ENCODE measurements at places on chromosomes 4 and X.
A peak's percentile ranks its signal among the peaks of the same experiment; 100 is the strongest.

GRCh38 chr4:108674356-108674977 lies 24.1 kb downstream of the OSTC start:
- DNase-seq = no peak

- DNase-seq = no peak
Observed at GRCh38 chr4:154781126-154781982, at the start of gene RBM46. Gene RBM46 (plus strand): TSS chr4:154781272. CDS start chr4:154796753, 15,481 bp downstream.

DNA sequence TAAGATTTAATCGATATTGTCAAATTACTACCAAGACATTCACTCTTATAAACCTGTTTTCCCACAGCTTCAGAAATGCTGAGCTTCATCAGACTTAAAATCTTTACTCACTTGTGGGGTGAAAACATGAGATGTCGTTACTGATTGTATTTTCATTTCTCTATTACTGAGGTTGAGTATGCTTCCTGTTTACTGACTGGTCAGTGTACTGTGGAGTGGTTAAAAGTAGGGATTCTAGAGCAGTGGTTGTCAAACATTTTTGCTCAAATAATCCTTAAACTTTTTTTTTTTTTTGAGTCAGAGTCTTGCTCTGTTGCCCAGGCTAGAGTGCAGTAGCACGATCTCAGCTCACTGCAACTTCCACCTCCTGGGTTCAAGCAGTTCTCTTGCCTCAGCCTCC lies 50.3 kb downstream of the NSUN7 start:
- DNase-seq = no peak

DNA sequence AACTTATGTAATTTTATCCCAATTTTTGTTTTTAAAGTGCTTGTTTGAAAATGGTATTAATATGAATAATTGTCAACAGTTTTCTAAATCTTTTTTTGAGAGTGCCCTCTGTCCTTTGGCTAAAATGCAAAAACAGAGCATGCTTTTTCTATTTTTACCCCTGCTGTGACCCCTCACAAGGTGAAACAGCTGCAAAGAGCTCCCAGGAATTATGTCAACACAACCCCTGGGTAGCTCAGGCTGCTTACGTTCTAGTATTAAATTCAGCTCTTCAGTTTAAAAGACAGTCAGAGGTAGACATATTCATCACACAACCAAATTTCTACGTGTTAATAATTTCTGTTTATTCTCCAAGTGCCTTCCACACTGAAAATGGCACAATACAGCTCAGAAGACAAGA lies 367.5 kb downstream of the PRDM5 start:
- no peak for DNase-seq

DNA sequence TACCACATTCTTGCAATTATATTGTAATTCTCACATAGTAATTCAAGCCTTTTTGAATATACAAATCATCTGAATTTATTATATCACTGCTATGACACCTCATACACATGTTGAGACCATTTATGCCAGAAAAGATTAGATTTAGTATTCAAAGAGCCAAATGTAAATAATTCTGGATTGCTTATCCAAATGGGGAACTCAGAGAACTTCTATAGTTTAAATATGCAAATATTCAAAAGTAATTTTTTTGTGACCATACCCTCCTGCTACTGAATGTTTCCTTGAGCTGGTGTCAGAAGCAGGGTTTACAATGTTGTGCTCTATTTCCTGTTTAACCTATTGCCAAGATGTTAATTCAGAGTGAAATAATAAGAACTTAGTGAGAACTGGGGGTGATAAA lies 372.2 kb downstream of the TRIML1 start:
- DNase-seq = no peak

DNA sequence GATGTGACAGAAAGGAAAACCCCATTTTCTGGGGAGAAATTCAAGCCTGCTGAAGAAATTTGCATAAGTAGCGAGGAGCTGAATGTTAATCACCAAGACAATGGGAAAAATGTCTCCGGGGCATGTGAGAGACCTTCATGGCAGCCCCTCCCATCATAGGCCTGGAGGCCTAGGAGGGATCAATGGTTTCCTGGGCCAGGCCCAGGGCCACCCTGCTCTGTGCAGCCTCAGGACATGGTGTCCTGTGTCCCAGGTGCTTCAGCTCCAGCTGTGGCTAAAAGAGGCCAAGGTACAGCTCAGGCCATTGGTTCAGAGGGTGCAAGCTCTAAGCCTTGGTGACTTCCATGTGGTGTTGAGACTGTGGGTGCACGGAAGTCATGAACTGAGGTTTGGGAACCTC lies 31.2 kb downstream of the ETDB start:
- DNase-seq = no peak

- no peak for DNase-seq
Observed at GRCh38 chr4:101355246-101355645, 7.9 kb upstream of the PPP3CA start.

GRCh38 chr4:173242466-173243250 lies 74.0 kb downstream of the GALNT7 start:
- no peak for DNase-seq

GRCh38 chr4:21002286-21002685 lies 302.0 kb downstream of the PACRGL start:
- no peak for DNase-seq

GRCh38 chrX:32533848-32534247 lies 677.5 kb downstream of the DMD start:
- DNase-seq = no peak

DNA sequence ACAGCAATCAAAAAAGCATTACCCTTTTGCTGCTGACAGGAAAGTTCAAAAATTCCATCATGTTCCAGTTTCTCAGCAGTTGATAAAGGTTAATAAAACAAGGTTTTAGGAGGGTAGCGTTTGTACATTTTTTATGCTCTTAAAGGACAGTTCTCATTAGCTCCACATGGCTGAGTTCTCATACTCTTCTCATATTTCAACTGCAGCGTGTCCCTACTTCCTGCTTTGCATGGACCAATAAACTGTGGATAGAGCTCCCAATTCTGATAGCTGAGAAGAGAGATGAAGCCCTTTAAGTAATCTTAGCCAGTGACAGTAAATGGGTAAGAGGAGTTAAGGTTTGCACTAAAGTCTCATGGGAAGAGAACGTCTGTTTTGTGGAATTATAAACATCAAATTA lies 53.5 kb downstream of the SPANXA2 start:
- peak; percentile 14 for DNase-seq

- DNase-seq = no peak
Observed at GRCh38 chr4:70556856-70557255, 35.2 kb upstream of the AMBN start.

- peak; percentile 44 for DNase-seq
Observed at GRCh38 chr4:43776371-43776770, 672.2 kb downstream of the KCTD8 start.

DNA sequence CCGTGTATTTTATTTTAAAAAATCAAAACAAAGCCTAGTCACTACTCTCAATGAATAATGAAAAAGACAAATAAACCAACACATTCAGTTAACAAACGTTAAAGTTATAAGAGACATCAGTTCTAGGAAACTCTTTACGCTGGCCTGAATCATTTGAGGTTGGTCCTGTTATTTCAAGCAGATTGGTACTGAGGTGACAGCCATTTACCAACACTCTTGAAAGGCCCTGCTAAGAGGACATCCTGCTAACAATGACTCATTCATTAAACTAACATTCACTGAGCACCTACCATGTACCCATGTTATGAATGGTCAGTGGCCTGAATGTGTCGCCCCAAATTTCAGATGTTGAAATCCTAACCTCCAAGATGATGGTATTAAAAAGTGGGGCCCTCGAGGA lies 57.1 kb upstream of the ADGRG2 start:
- DNase-seq = no peak

- DNase-seq = no peak
Observed at GRCh38 chrX:46547857-46548256, 2.6 kb upstream of the ZNF674 start.

DNA sequence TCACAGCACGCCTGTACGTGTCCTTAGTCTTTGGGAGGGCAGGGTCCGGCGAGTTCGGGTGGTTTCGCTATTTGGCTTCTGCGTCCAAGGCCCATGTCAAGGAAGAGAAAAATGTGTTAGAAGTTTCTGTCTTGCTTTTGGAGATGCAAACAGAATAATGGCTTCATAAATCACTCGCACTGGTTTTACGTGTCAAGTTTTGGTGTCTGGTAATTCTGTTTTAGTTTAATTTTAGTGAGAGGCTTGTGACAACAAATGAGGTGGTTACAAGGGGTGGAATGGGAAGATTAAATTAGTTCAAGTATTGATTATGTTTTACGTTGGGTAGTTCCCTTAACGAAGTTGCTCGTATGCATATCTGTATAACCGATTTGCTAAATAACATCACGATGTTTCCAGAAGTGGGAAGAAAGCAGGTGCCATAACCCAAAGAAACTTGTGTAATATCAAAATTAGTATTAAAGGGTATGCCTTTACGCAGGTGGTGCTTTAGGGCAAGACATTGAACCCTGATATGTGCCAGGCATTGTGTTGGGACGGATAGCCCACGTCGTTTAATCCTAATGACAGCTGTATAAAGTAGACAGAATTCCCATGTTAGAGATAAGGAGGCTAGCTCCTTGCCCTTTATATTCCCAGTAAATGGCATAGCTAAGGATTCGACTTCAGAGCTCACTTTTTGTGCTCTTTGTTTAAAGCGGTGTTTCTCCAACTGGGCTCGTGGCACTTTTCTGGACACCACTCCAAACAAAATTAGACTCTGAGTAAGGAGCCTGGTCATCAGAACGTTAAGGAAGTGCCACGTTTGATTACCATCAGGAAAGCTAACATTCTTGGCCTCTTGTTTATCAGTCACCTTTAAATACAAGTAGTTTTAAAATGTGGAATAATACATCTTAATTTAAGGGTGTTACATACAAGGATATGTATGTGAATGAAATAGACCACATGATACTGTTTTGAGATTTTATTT lies 843 bp downstream of the RPL34 start:
- no peak for DNase-seq

DNA sequence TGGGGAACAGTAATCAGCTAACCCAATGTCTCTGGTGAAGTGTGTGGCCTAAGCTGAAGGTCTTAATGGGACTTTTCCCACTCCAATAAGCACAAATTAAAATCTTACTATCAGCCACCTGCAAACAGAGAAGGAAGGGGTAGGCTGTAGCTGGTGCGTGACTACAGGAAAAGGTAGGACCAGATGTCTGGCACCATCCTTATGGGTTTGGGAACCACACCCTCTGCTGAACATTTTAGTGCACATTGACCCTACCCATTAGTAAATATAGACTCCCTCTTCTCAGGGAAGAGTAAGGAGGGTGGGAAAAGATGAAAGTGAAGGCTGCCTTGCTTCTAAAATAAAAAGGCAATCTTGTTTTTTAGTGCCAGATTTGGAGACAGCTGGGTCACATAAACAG lies 602.8 kb downstream of the FAT4 start:
- DNase-seq = no peak

DNA sequence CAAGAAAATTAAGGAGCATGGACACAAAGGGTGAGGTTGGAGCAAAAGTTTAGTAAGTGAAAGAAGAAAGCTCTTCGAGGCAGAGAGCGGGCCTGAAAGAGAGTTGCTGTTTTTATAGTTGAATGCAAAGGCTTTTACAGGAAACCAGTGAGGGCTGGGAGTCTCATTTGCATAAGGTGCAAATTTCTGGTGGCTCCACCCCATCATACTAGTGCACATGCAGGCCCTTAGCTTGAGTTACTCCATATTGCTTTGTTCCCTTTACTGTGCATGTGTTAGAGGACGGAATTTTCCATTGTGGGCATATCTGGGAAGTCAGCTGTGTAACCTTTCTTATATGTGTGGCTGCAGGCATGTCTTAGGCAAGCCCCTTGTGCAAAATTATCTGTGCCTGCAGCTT lies 48.0 kb downstream of the CPE start:
- DNase-seq = no peak

DNA sequence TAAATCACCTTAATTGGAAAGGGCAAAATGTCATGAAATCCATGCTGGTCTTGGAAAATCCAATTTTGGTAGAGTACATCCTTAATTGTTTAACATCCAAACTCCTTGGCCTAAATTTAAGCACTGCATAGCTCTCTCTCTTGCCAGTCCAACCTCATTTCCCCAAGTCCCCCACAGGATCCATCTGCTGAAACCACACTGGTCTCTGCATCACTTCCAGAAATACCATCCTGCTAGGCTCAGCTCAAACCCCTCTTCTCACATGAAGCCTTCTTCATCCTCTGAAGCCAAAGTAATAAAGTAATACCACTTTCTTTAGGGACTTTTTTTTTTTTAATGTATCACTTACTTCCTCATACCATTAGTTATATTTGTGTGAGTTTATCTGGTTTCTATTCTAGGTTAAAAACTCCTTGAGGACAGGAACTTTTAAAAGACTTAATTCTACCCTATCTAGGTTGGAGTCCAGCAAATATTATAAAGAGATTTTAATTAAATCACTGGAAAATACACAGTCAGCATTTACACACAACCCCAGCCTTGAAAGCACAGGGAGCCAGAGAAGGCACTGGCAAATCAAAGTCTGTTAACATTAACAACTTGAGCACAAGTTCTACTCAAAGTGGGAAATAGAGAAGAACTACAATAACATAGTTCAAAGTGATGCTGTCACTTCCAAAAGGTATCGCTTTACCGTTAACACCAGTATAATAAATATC lies 16.7 kb upstream of the KLF3 start:
- DNase-seq = no peak

- no peak for DNase-seq
Observed at GRCh38 chr4:33171873-33172525, 2451.8 kb downstream of the PCDH7 start.

- DNase-seq = no peak
Observed at GRCh38 chr4:40335525-40335894, 377 bp downstream of the CHRNA9 start.

DNA sequence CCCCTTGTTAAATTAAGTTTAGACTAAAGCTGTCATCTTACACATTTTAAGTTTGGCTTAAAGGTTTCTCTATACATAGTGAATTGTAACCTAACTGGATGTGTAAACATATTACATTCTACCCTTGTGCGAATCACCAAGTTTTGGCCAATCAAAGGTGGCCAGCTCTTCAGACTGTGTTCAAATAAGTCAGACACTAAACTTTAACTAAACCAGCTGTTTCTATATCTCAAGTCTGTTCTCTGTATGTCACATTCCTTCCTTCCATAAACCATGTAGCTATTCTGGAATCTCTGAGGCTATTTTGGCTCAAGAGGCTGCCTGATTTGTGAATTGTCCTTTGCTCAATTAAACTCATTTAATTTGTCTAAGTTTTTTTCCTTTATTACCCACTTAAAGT lies 6.7 kb downstream of the SULT1B1 start:
- no peak for DNase-seq

DNA sequence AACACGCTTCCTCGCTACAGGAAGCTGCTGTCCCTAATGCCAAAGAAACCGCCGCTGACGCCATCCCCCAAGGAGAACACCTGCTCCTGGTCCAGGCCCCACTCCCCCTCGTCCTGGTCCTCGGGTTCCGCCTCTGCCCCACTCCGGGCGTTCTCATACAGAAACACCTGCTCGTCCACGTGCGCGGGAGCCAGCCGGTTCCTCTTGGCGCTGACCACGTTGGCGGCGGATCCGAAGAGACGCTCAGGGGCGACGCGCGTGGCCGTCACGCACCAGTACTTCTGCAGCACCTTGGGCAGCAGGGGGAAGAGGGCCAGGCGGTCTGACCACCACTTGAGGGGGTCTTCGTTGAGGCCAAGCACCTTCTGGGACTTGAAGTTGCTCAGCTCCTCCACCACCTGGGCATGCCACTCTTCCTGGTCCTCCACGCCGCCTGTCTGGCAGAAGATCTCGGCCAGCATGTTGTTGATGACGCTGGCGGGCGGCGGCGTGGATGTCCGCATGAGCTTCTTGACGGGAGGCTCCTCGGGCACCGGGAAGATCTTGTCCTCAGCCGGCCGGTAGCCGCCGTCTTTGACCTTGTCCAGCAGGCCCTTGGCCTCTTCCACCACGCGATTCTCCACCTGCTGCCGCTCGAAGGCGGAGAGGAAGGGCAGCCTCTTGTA lies 12.0 kb downstream of the DHRSX start:
- DNase-seq = no peak

- peak; percentile 48 for DNase-seq
Observed at GRCh38 chr4:118836301-118837120, 585 bp upstream of the SEC24D start.
